ENCODE measurements at places on chromosomes 5 and 9. TPM values are rescaled to one million over a fixed set of nuclear protein-coding genes. Genes with fewer than 3 reads are reported as not detected.

GRCh38 chr5:137096149-137097103 is 402.7 kb downstream of the SPOCK1 start:
- no peak for DNase-seq

DNA sequence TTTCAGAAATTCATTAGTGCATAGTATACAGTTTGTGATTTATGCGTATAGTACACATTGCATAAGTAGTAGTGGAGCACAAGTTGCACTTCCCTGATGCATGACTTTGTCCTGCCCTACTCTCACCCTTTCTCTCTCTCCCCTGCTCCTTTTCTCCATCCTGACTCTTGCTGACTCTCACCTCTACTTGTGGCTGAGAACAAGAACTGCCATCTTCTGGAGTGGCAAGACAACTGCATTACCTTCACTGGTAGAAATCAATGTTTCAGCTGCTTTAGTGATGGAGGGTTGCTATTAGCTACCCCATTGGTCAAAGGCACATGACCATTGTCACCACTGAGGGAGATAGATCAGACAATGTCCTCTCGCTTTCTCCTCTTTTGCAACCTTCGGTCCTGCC is 26.9 kb downstream of the SPEF2 start:
- no peak for DNase-seq

- no peak for DNase-seq
Measured at GRCh38 chr5:135894789-135895188, 852 bp downstream of the IL9 start.

DNA sequence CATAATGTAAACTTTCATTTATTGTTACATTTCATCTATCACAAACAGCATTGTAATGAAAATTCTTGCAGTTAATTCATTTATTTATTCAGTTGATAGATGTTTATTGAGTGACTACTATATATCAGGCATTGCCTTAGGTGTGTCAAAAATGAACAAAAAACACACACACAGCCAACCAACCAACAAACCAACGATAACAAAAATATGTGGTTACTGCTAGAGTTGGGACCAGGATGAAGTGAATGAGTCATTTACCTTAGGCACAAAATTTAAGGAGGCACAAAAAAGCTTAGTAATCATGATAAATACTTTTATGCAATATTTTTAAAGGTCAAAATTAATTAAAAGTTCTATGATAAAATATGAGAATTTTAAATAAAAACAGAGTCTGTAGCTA is 223.4 kb downstream of the CSNK1G3 start:
- DNase-seq = no peak

GRCh38 chr5:82905986-82906385 is 171.2 kb downstream of the TMEM167A start:
- DNase-seq = no peak

GRCh38 chr5:8919096-8919495 is 626.8 kb downstream of the SEMA5A start:
- no peak for DNase-seq

GRCh38 chr9:23823986-23824829 is 1.8 kb downstream of the ELAVL2 start:
- no peak for DNase-seq

DNA sequence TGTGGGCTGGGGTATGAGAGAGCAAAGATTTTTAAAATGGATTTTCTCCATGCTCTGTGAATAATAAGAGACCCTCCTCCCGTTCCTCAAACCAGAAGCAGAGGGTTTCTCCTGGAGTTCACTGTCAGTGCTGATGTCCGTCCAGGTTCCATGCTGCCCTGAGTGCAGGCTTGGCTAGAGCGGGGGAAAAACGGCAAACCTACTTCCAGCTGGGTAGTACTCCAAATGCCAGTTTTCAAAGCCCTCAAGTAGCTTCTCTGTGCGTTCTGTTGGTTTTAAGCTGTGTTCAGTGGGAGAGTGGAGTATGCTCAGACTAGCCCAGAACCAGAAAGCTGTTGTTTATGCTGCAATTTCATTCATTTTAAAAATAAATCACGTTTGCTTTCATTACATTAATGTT is 40.3 kb downstream of the RASGEF1C start:
- no peak for DNase-seq

- DNase-seq = no peak
Measured at GRCh38 chr9:32776201-32776600, 7.1 kb upstream of the TMEM215 start.

DNA sequence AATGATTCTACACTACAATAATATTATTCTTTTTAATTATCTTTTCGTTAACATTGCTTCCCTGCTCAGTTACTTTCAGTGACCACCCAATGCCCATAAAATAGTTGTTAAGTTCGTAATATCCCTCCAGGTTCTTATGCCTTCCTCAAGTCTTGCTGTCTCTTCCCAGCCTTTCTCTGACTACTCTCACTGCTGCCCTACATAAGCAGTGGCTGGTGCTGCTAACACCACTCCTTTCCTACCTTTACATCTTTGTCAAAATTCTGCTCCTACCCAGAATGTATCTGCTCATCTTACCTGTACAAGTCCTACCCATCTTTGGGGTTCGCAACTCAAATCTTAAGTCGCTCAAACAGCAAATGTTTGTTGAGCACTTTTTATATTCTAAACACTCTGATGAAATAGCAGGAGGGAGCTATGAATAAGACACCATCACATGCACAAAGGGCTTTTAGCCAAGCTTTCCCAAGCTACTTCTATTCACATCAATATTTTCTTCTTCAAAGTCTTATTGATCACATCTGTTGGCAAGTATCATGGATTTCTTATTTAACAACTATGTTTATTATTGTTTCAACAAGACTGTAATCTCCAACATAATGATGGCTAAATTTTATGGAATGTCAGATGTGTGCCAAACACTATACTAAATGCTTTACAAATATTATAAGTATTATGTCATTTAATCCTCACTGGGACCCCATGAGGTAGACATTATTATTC is 29.5 kb downstream of the SLC25A46 start:
- DNase-seq = no peak

The PELO gene
- total RNA-seq = 16.9 TPM

The NIM1K gene
- 0.22 TPM for total RNA-seq

The GPSM1 gene
- 50.3 TPM for total RNA-seq

The ZNF300 gene
- 0.54 TPM for total RNA-seq

The C1QTNF2 gene
- total RNA-seq = 1.6 TPM

The IL3 gene
- not detected for total RNA-seq

All from Right ventricle myocardium superior (tissue), 1 donor.